ENCODE measurements at places on chromosomes 5 and 9.
A peak's percentile ranks its signal among the peaks of the same experiment; 100 is the strongest.

- DNase-seq: no peak
Measured at GRCh38 chr9:132494857-132495256, 84.8 kb downstream of the CFAP77 start.

GRCh38 chr5:56802205-56802604 is 13.1 kb upstream of the MAP3K1 start:
- no peak for DNase-seq

DNA sequence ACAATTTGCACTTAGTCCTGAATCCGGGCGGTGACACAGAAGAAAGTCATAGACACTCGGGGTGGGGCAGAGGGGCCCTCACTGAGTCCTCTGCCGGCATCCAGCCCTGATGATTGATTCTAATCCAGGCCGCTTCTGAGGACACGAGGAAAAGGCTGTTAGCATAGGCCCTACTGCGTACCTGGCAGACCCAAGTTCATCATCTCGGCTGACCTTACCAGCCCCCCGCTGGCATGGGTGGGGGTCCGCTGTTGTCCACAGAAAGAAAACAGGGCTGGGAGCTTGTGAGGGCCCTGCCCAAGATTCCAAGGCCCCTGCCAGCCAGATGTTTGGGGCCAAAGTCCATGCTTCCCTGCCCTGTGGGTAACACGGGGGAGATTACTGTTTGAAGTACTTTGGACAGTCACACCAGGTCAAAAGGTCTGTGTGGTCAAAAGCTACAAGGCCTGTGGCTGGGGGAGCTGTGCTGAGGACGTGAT is 24.5 kb downstream of the ERGIC1 start:
- no peak for DNase-seq

GRCh38 chr5:32312197-32312594 is 543 bp downstream of the MTMR12 start:
- DNase-seq: peak; percentile 52

- DNase-seq: no peak
Measured at GRCh38 chr9:90793729-90794128, 7.9 kb upstream of the SYK start.

GRCh38 chr9:31248156-31248555 is 1136.3 kb upstream of the ACO1 start:
- no peak for DNase-seq

- no peak for DNase-seq
Measured at GRCh38 chr9:123321616-123322272, 34.3 kb upstream of the CRB2 start.

- DNase-seq: no peak
Measured at GRCh38 chr5:180532268-180532667, 38.1 kb downstream of the CNOT6 start.

DNA sequence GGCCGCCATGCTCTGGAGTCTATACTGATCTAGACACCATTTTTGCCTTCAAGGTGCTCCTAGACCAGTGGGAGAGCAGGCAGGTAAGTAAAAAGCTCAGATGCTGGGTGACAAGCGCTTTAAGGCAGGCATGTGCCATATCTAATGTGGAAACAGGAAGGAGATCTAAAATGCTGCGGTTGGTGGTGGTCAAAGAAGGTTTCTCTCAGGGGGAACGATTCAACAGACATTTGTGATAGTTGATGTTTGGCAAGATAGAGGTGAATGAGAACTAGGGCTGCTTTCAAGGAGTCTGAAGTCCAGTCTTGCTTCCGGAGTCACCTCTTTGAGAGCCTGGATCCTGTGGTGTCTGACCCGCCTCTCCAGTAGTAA is 146.2 kb upstream of the KLF4 start:
- DNase-seq: no peak

GRCh38 chr9:88460587-88461332 is 72.5 kb downstream of the SPIN1 start:
- no peak for DNase-seq

DNA sequence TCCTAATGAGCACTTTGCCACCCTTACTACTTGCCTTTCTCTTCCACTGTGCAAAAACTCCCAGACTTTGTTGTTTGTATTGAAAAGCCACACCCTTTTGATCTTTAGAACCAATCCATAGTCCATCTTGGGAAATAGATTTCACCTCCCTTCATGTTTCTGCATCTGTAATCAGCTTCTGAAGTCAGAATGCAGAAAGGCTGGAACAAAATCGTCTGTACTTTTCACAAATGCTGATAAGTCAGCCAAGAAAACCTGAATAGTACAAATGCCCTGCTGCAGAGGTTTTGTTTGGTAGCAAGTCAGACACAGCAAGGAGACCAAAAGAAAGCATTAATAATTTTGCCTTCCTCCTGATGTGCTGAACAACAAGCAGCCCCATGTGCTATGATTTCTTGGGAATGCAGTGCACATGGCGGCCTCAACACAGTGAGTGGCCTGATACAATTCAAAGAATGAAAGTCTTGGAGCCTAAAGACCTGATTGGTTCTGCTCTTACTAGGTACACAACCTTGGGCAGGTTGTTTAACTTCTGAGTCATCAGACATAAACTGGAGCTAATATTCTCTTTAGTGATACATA is 59.2 kb upstream of the STK32A start:
- DNase-seq: no peak

DNA sequence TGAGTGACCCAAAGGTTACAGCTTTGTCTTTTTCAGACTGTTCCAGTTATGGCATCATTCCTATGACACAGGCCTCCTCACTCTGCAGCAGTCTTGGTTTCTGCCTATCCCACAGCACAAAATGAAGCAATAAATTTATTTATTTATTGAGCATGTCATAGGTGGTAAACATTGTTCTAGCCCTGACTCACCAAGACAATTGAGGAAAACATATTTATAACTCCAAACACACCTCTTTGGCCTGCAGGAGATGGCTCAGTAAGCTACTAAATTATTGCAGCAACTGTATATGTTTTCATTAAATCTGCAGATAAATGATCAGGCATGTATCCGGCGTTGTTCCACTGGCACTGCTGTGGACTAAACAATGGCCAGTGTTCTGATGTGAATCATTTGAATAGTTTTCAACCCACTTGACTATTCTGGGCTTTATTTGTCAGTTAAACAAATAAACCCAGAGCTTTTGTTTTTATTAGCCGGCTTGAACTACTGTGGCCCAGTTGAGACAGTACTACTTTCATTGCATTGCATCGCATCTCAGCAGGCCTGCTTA is 83.2 kb downstream of the FOXD1 start:
- no peak for DNase-seq
